Stimulated activated CD8-positive, alpha-beta memory T cell treated with anti-CD3 and anti-CD28 coated beads, Interleukin-12 subunit alpha, Interleukin-12 subunit beta, amount 100 ng/mL, for 4 hours (primary cell): ENCODE measurements at places on chromosomes 4 and X.

DNA sequence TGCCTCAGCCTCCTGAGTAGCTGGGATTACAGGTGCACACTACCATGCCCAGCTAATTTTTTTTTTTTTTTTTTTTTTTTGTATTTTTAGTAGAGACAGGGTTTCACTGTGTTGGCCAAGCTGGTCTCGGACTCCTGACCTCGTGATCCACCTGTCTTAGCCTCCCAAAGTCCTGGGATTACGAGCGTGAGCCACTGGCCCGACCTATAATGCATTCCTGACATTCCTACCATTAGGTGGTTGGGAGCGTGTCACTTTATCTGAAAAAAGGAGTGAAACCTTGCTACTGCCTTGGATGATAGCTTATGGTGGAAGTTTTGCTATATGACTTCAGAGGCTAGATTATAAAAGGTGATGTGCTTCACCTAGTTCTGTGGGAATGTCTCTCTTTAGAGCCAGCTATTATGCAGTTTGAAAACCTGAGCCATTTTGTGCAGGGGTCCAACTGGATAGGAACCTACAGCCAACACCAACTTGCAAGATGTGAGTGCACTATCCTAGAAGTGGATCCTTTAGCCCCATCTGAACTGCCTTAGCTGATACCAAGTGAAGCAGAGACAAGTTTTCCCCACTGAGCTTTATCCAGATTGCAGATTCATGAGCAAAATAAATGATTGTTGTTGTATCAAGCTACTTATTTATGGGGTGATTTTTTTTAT is 29.8 kb upstream of the EMCN start:
- DNase-seq: no peak

GRCh38 chr4:120843849-120844527 is 78.5 kb downstream of the PRDM5 start:
- no peak for DNase-seq

- DNase-seq: no peak
Measured at GRCh38 chr4:147513091-147513490, 32.2 kb downstream of the EDNRA start.

GRCh38 chr4:144715230-144715629 is 69.3 kb downstream of the HHIP start:
- DNase-seq: no peak

- no peak for DNase-seq
Measured at GRCh38 chr4:153524682-153525081, 58.5 kb downstream of the TMEM131L start.

DNA sequence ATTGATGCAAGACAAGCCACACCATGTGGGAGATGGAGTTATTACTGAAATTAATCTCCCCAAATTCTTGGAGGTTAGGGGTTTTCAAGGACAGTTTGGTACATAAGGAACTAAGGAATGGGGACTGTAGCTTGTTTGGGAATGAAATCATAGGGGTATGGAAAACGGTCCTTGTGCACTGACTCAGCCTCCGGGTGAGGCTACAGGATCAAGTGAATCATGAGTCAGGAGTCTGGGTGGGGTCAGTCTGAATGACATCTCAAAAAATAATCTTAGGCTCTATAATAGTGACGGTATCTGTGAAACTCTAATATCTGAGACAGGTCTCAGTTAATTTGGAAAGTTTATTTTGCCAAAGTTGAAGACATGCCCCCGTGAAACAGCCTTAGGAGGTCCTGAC is 128.5 kb upstream of the CYSLTR1 start:
- DNase-seq: no peak

GRCh38 chrX:8453611-8454010 is 11.0 kb upstream of the VCX3B start:
- DNase-seq: no peak

GRCh38 chr4:2413821-2414610 is 4.4 kb downstream of the ZFYVE28 start:
- DNase-seq: no peak

DNA sequence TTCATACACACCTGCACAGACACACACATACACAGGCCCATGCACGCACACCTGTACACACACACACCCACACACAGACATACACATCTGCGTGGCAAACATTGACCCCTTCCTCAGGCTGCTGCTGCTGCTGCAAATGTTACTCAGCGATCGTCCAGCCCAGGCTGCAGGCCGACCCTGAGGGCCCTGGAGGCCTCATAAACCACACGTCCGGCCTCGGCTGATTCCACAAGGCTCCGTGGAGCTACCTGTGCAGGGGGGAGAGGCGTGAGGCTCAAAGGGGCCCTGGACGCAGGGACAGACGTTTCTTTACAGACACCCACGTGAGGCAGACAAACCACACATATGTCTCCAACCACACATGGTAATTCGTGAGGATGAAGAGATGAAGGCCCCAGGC is 53.9 kb upstream of the PPP2R3B start:
- DNase-seq: no peak

GRCh38 chr4:35463251-35463952 is 780.9 kb downstream of the ARAP2 start:
- DNase-seq: no peak

GRCh38 chr4:122930862-122931261 is 8.5 kb upstream of the NUDT6 start:
- no peak for DNase-seq

GRCh38 chrX:87805829-87806490 is 288.4 kb downstream of the KLHL4 start:
- DNase-seq: no peak

DNA sequence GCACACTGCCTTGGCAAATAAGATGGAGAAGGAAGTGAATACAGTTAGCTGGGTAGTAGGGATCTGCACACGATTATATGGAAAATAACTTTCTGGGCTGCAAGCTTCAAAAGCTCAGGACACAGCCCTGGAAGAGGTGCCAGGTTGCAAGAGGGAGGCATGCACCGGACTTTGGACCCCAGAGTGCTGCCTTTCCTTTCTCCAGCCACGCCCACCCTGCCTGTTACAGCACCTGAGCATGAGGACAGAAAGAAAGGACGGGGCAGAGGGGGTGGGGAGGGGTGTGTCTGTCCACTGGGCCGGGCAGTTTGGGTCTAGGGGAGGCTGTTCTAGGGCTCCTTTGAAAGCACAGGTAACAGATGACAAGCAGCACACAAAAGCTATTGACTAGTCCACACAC is 152.8 kb downstream of the ENPP6 start:
- DNase-seq: no peak

DNA sequence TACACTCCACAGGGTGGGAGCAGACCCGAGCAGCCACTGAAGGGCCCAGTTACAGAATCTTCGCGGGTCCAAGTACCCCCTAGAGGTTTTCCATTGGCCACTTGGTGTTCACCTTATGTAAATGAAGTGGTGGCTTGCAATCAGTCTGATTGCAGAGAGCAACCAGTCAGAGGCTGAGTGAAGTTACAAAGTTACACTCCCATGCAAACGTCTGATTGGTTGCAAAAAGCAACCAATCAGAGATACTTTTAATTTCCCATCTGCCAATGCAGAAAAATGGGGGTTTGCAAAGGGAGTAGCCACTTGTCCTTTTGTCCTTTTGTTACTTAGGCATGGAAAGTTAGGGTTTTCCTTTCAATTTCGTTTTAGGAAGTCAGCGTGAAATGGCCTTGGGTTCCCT is 27.0 kb upstream of the NKAP start:
- no peak for DNase-seq

DNA sequence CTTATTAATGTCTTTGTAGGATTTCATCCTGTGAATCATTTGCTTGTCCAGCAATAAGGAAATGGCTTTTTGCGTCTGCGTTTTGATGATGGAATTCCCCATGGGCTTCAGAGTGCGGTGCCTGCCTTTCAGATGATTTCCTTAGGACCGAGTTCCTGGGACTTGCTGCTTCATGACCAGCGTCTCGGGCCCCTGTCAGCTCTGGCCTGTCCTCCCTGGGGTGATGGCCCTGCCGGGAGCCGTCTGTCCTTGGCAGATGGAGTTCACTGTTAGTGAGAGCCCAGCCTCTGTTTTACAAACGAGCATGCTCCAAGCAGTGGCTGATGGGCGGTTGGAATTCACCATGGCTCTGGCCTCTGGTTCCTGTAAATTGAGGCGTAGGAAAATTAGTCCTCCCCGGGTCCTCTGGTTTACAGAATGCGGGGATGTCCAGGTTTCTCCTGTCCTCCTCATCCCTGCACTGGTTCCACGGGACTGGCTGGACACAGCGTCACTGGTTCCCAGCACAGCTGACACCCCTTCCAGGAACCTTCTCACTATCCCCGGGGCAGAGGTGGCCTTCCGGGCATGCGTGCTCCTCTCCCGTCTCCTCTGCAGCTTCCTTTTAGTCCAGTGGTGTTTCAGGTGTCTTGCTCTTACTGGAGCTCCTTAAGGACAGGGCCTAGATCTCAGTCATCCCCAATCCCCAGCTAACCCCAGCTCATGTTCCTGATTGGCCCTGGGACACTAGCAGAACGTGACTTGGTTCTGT is 34.9 kb downstream of the TBC1D14 start:
- DNase-seq: no peak

GRCh38 chr4:40587826-40588225 is 41.8 kb downstream of the RBM47 start:
- no peak for DNase-seq

DNA sequence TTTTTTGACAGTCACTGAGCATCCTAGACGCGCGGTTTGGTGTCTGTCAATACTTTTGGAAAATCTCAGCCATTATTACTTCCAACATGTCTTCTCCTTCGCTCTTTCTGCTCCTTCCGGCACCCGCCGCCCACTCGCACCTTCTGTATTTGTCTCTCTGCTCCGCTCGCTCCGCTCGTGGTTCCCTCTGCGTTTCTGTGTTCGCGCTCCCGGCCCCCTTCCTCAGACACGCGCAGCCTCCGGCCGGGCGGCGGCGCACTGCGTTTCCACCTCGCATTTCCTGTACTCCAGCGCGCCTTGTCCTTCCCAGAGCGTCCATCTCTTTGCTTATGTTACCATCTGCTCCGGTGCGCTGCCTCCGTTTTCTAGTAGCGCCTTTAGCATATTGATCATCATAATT is 21.1 kb downstream of the PDE6B start:
- no peak for DNase-seq

GRCh38 chrX:129759576-129760061 is 20.1 kb upstream of the SASH3 start:
- DNase-seq: no peak

- no peak for DNase-seq
Measured at GRCh38 chrX:148204195-148204594, 223.1 kb downstream of the FMR1NB start.

DNA sequence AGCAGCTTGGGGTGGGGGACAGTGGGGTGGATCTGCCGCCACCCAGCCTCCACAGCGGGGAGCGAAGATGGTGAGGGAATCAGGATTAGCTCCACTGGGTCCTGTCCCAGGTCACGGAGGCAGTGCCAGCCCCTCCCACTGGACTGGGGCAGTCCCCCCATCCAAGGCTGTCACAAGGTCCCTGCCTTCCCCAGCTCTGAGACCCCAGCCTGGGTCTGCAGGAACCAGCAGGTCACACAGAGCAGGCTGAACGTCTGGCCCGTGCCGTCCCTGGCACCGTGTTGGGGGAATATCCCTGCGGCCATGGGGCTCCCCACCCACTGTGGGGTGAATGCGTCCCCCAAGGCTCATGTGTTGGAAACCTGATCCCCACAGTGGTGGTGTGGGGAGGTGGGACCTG is 62.6 kb downstream of the FAM53A start:
- DNase-seq: no peak

DNA sequence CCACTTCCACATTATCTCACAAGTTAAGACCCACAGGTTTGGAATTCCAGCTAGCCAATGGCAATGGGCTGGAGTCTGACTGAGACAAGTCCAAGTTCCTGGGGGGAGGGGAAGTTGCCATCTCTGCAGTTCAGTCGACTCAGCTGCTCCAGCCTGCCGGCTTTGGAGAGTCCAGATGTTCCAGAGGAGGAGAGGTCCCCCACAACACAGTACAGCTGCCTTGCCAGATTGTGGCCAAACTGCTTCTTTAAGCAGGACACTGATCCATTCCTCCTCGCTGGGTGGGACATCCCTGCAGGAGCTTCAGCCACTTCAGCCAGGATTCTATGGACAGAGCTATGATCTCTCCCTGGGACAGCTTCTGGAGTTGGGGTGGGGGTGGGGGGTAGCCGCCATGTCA is 199.2 kb downstream of the EDA start:
- no peak for DNase-seq

GRCh38 chrX:46621572-46621971 is 48.0 kb downstream of the CHST7 start:
- no peak for DNase-seq

GRCh38 chrX:119486745-119487144 is 18.5 kb downstream of the SLC25A5 start:
- DNase-seq: no peak

DNA sequence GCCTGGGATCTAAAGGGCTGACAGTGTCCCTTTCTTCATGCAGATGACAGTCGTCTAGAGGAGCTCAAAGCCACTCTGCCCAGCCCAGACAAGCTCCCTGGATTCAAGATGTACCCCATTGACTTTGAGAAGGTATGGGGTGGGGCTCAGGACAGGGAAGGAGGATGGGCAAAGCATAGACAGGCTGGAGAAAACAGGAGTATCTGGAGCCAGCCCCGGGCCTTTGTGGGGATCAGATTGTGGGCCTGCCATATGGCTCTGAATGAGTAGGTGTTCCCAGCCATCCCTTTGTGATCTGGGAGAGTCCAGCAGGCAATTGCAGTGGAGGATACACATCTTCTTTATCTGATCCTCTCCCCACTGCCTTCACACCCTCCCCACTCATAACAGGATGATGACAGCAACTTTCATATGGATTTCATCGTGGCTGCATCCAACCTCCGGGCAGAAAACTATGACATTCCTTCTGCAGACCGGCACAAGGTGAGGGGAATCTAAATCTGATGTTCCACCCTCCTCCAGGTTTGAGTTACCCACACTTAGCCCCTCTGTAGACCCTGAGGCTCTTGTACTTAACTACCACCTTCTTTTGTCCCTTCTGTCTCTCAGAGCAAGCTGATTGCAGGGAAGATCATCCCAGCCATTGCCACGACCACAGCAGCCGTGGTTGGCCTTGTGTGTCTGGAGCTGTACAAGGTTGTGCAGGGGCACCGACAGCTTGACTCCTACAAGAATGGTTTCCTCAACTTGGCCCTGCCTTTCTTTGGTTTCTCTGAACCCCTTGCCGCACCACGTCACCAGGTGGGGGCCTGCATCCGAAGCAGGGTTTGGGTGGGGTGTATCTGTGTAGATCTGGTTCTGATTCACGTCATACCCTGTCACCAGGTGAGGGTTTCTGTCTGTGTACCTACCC is 5.8 kb upstream of the CDK16 start:
- no peak for DNase-seq

- no peak for DNase-seq
Measured at GRCh38 chr4:97656044-97656720, 487.1 kb downstream of the STPG2 start.

- no peak for DNase-seq
Measured at GRCh38 chr4:7051144-7051495, 7.9 kb downstream of the TADA2B start.

GRCh38 chr4:72243641-72244040 is 211.8 kb downstream of the NPFFR2 start:
- DNase-seq: no peak
